Inflammatory macrophage (primary cell): ENCODE measurements at places on chromosomes 16 and 17.

- DNase-seq: no peak
These were observed 308 bp downstream of the ADCY9 start for GRCh38 chr16:4115949-4116318.

DNA sequence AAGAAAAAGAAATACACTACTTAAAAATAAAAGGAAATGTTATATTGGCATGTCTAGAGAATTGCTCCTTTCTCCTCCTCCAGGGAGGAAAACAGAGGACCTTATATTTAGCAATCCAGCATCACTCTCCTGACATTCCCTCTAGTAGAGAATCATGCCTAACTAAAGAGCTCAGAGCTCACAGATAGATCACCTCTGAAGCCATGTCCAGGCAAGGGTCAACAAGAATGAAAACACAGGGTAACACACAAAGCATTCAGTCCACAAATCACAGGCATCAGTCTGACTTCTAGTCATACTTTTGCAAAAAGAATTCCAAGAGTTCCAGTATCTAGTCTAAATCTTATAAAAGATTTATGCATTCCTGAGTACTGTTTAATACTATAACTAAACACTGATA, 4.4 kb upstream of the HASPIN start:
- DNase-seq: no peak

DNA sequence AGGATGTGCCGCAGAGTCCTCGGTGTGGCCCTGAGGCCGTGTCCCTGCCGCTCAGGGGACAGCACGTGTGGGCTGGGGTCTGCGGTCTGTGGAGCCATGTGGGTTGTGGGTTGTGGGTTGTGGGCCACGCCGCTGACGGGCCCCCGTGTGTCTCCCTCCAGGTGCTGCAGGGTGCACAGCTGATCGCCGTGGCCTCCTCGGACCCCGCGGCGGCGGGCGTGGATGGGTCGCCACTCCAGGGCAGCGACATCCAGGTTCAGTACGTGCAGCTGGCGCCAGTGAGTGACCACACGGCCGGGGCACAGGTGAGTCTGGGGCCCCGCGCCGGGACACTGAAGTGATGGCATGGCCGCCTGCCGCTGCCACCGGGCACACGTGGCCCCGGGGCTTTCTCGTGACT, 120.7 kb downstream of the BANP start:
- DNase-seq: no peak

DNA sequence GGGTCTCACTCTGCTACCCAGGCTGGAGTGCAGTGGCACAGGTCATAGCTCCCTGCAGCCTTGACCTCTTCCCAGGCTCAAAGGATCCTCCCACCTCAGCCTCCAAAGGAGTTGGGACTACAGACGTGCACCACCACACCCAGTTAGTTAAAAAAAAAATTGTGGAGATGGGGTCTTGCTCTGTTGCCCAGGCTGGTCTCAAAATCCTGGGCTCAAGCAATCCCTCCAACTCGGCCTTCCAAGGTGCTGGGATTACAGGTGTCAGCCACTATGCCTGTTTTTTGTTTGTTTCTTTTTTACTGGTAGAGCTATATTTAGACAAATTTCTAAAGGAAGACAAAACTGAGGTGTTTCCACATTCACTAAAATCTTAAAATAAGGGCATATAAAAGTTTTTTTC, 1.7 kb downstream of the CMTR2 start:
- no peak for DNase-seq

DNA sequence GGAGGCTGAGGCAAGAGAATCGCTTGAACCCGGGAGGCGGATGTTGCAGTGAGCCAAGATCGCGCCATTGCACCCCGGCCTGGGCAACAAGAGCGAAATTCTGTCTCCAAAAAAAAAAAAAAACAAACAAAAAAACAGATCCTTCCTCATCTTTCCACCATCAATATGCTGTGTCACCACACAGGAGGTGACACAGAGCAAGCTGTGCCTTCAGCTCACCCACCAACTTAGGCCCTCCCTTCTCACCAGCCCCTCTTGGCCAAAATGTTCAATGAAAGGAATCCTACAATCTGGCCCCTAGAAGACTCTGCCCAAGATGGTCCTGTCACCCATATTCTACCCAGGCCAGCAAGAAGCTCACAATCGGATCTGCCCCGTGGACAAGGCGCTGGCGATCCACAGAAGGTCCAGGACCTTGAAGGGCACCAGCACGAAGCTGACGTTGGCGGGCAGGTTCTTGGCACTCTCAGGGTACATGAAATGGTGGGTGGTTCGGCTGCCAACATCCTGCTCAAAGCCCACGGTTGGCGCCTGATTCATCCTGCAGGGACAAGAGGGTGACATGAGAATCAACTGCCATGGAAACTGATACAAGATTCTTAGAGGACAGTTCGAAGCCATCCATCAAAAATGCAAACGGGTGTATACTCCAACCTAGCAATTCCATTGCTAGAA, 41.4 kb downstream of the DDX19A start:
- no peak for DNase-seq

GRCh38 chr16:81170824-81171223, 67.7 kb upstream of the BCO1 start:
- DNase-seq: no peak

- DNase-seq: no peak
These were observed 3.8 kb upstream of the SAMD14 start for GRCh38 chr17:50133769-50134099.

- no peak for DNase-seq
These were observed 16.3 kb downstream of the ITGAD start for GRCh38 chr16:31409433-31409832.

DNA sequence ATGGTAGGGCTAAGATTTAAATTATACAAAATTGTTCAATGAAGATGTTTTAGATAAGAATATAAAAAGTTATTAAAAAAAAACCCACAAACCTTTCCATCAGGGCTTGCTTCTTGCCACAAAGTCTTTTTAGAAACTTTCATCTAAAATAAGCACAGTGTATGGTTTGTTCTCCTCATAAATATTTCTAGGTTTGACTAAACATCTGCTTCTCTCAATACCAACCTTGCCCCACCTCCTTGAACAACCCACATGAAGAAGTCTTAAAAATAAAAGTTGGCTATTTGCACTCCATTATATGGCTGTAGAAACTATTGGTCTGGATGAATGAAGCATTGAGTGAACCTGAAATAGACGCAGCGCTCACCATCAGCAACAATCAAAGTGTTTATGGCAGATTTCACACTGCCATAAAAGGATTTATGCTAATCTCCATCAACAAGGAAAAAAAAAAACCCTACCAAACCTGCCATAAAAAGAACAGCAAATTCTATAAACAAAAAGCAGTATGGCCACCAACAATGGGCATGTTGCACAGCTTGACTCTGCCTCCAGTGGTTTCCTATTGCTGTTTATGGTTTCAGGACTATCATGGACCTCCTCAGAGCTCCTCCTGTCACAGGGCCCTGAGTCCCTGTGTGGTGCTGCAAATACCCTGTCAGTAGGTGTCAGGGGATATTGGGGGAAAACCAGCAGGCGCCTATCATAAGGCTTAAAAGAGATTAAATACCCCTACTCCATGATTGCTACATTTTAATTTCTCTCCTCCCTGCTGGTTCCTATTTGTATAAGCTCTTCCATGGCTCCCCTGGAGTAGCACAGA, 37.6 kb downstream of the SNX11 start:
- no peak for DNase-seq

DNA sequence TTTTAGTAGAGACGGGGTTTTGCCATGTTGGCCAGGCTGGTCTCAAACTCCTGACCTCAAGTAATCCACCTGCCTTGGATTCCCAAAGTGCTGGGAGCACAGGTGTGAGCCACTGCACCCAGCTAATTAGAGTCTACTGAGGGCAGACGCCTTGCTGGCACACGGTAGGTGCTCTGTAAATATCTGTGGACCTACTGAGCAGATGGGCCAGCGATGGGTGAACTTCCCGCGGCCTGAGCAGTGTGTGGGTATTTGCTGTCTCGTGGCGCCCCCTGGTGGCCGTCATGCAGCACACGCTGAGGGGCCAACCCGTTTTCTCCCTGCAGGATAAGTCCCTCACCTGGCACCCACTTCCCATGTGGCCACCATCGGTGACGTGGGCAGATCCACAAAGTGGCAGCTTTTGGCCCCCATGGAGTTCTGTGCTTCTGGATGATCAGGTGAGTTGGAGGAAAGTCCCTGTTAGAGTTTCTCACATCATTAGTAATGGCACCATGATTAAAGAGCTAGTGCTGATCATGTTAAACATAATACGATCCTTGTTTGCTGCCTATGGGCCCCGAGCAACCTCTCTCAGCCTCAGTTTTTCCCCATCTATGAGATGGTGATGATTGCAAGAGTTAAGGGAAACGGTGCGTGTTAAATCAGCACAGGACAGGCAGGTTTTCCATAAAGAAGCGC, 40.7 kb downstream of the ZDHHC7 start:
- peak; percentile 77 for DNase-seq

DNA sequence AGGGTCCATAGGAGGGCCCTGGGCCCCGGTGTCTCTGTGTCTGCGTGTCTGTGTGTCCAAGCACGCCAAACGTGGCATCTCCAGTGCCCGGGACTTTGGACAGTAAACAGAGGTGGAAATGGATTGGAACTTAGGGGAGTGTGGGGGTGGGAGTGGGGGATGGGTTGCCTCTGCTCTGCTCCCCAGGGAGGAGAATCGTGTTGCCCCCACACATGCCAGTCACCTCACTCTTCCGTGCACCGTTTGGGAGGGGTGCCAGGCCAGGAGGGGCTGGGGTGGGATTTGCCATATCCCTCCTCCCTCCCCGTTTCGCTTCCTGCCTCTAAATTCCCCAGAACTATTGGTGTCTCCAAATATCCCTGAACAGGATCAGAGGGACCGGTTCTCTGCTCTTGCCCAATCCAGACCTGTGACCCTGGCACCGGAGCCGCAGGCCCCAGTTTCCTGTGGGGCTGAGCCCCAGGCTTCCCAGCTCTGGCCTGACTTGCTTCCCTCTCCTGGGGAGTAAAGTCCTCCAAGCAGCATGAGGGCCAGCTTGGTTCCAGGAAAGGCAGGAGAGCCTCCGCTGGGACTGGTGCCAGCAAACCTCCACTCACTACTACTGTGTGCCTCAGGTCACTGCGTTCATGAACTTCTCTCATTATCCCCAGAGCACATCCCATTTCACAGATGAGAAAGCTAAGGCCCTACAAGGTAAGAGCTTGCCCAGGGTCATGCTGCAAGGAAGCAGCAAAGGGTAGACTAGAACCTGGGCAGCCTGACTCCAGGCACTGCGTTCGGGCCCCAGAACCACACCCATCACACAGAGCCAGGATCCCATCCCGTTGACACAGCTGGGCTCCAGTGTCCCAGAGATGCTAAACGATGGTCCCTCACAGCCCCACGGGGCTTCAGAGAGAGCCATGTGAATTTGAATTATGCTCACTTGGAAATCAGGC, at the start of gene ASGR1:
TSS of gene ASGR1 (minus strand) at position 54 of the 938 bp plus-strand sequence. CDS start 807 bp downstream, outside the sequence.
- no peak for DNase-seq

DNA sequence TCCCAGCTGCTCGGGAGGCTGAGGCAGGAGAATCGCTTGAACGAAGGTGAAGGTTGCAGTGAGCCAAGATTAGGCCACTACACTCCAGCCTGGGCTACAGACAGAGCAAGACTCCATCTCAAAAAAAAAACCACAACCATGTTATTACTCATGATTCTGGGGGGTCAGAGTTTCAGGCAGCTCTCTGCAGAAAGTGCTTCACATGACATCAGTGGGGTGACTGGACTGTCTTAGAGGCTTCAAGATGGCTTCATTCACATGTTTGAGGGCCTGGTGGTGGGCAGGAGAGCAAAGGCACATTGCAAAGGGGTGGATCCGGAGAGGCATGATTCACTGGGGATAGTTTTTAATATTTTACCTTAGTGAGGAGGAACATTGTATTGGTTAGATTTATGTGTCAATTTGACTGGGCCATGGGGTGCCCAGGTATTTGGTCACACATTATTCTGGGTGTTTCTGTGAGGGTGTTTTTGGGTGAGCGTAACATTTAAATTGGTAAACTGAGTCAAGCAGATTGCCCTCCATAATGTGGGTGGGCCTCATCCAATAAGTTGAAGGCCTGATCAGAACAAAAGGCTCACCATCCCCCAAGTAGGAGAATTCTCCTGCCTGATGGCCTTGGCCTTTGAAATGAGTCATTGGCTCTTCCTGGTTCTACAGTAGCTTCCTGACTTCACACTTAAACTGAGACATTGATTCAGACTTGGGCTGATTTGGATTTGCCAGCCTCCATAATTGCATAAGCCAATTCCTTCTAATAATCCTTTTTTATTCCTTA, 109.8 kb downstream of the GOSR1 start:
- peak; percentile 8 for DNase-seq

DNA sequence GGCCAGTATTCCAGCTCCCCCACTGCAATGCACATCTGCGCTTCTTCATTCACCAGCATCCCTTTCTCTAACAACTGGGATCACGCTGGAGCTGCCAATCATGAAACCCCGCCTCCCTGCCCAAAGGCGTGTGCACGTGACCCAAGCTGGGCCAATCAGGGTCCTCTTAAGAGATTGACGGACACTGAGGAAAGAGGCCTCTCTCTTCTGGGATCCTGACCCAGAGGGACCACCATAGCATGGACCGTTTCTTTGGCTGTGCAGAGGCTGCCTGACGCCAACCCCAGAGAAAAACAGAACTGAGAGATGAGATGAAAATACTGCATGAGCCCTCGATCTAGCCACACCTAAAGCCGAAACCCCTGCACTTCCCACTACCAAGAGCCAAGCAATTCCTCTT, 32.0 kb downstream of the COTL1 start:
- peak; percentile 42 for DNase-seq

GRCh38 chr16:49593424-49594040, 219.9 kb downstream of the C16orf78 start:
- no peak for DNase-seq

DNA sequence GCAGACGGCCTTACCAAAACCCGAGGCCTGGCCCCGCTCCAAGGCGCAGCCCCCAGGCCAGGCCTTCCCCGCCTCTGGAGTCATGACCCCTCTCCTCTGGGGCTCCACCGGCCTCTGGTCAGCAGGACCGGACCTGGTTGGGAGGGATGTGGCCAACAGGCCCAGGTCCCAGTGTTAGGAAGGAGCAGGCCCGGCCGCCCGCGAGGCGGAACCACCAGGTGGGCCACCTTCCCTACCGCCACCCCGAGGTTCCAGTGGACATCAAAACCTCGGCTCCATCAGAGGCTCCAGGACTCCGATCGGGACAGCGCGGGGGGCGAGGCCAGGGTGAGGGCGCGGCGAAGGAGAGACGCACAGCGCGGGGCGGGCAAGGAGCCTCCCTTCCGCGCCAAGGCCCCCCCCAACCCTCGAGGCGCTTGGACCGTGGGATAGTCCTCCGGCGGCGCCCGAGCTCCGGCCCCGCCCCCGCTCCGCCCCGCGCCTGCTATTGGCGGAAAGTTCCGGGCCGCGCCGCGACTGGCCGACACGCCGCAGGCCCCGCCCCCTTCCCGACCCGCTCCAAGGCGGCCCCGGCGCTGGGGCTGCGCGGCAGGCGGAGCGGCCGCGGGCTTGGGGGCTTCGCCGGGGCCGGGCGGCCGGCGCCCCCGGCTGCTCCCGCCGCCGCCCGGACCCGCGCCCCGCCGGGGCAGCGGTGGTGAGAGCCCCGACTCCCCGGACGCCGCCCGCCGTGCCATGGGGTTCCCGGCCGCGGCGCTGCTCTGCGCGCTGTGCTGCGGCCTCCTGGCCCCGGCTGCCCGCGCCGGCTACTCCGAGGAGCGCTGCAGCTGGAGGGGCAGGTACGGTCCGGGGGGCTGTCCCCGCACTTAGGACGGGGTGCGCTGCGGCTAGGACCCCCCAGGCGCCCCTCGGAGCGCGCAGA, at the start of gene METRN:
TSS of gene METRN (plus strand) at position 561 of the 919 bp plus-strand sequence. CDS start at position 733, 172 bp downstream.
- DNase-seq: peak; percentile 76

GRCh38 chr16:1884889-1885288, 12.9 kb upstream of the MEIOB start:
- no peak for DNase-seq
